ENCODE measurements at places on chromosomes 5 and 9.

DNA sequence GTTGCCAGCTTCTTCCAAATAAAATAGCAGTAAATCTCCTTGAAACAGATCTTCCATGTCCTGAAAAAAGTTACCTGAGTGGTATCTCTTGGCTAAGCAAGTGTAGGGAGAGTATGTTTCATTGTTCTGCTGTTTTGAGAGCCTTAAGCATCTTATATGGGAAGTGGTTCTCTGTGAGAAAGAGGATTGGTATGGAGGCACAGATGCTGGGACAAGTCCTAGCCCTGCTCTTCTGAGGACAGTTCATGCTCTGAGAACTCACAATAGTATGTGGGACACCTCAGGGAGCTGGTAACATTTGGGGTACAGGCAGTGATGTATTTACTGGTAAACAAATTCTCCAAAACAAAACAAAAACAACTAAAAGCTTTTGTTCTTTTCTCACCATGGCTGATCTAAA is 2.0 kb downstream of the PPP3R2 start:
- no peak for DNase-seq

- no peak for DNase-seq
These were observed 51.8 kb downstream of the ADAMTS16 start for GRCh38 chr5:5191906-5192305.

DNA sequence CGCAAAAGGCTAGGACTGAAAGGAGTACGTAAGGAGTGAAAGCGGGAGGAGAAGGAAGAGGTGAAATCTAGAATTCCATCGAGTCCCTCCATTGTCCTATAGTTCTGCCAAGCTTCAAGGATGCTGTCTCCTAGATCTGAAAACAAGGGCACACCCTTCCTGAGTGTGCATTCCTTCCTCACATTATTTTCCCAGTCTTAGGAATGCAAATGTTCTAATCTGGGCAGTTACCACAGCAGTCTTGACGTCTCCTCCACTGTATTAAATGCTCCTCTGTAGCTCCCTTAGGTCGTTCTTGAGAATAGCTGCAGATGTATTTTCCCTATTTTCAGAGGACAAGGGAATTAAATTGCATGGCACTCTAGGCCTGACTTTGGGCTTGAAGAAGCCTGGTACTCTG is 127.6 kb downstream of the SLIT3 start:
- no peak for DNase-seq

- DNase-seq, result no peak
These were observed 44.9 kb downstream of the SHB start for GRCh38 chr9:38024036-38024681.

- no peak for DNase-seq
These were observed 37.3 kb upstream of the FBP1 start for GRCh38 chr9:94676446-94677131.

Data from hematopoietic multipotent progenitor cell treated with erythropoietin and hydrocortisone succinate and interleukin-3 and kit ligand, for 6 days (in vitro differentiated cells).